ENCODE measurements at places on chromosomes 7 and 10.

GRCh38 chr7:98423043-98423442 lies 22.2 kb upstream of the BAIAP2L1 start:
- no peak for DNase-seq

DNA sequence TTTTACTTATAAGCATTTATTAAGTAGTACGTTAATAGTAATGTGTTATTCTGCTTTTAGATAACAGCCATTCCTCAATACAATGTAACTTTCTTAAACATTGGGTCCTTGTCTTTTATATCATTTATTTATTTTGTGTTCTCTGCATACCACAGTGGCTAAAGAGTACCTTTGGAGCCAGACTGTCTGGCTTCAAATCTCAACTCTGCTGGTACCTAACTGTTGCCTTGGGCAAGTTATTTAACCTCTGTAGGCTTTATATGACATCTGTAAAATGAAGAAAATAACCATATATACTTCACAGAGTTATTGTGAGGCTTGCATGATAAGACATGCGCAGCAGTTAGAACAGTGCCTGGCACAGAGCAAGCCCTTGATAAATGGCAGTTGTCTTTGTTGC lies 397.6 kb downstream of the MDFIC start:
- no peak for DNase-seq

GRCh38 chr10:79381804-79382221 lies 34.5 kb downstream of the PPIF start:
- DNase-seq: no peak

DNA sequence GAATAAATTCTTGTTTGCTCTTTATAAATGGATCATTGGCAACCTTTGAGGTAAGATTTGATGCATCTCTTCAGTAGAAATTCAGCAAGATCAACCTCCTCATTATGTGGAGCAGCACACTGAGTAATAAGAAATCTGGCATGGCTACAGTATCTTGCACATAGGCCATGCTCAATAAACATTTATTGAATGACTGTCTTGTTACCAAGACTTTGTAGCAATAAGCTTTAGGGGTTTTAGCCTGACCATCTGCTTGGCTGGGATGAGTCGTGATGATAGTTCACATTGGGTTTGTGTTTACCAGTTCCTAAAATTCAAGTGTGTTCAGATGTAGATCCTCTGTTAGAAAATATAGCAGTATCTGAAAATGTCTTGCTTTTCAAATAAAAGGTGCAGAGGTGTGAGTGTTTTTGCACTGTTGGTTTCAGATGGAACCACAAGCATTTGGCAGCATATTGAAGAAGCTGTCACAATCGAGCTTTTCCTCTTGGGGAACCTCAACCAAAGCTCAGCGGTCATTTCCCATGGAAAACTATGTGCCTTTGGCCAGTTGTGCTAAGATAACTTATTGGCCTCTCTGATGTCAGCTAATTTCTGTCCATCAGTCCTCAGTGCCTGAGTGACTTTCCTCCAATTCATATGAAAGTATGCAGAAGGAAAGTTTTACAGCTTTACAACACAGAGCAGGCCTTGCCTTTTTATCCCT lies 442.6 kb downstream of the GFRA1 start:
- DNase-seq: no peak

DNA sequence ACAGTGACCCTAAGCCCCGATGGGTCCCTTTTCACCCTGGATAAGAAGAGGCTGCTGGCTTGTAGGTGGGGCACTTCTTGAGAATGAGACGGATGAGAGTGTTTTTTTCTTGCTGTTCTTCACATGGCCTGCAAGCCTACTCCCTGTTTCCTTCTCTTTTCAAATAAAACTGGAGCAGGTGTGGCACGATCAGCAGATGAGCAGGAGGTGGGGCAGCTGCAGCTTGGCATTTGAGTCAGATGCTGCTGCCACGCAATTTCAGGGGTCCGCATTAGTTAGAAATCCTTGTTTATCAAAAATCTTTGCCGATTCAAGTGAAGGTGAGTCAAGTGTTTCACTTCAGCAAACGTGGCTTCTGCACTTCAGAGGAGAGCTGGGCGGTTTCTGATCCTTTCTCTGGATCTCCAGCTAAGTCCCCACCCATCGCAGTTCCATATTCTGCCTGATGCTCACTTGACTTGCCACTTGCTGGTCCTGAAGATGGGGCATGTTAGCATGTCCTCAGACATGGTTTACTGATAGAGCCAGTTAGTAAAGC lies 20.8 kb downstream of the WDFY4 start:
- no peak for DNase-seq

- DNase-seq: no peak
Measured at GRCh38 chr10:98404571-98405359, 10.2 kb downstream of the PYROXD2 start.

- DNase-seq: peak; percentile 33
Measured at GRCh38 chr7:80392229-80393169, 119.4 kb downstream of the GNAT3 start.

DNA sequence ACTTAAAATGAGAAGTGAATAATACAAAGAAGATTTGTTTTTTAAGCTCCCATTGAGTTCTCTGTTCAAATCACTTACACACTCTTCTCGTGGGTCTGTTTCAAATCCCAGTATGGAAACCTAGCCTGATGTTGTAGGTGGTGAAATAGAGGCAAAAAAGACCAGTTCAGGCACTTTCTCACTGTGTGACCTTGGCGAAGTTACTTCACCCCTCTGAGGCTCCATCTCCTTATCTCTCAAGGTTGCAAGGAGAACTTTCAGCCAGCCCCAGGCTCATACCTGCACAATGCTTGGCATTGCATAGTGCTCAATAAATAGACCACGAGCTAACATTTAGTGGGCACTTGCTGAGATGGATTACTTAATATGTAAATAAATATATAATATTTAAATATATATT lies 90.1 kb downstream of the PRLHR start:
- no peak for DNase-seq

GRCh38 chr7:1894906-1895663 lies 225.0 kb downstream of the ELFN1 start:
- no peak for DNase-seq

- no peak for DNase-seq
Measured at GRCh38 chr7:87505122-87505521, 29.6 kb upstream of the ABCB4 start.

DNA sequence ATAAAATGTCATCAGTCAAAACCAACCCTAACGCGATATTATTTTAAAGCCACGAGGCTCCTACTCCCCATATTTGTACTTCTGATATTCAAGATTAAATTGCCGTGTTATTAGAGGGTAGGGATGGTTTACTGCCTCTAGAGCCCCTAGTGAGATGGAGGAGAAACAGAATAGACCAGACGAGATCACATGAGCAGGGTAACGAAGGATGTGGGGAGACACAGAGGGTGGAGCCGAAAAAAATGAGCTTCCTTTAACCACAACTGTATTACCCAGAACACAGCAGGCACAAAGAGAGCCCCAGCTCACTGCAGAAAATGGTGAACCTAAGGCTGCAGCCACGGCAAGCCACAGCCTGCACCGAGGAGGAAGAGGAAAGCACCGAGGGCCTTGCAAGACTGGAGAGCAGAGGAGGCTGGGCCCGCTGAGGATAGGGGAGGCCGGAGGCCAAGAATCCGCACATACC lies 14.3 kb downstream of the ZC3HAV1 start:
- DNase-seq: no peak

DNA sequence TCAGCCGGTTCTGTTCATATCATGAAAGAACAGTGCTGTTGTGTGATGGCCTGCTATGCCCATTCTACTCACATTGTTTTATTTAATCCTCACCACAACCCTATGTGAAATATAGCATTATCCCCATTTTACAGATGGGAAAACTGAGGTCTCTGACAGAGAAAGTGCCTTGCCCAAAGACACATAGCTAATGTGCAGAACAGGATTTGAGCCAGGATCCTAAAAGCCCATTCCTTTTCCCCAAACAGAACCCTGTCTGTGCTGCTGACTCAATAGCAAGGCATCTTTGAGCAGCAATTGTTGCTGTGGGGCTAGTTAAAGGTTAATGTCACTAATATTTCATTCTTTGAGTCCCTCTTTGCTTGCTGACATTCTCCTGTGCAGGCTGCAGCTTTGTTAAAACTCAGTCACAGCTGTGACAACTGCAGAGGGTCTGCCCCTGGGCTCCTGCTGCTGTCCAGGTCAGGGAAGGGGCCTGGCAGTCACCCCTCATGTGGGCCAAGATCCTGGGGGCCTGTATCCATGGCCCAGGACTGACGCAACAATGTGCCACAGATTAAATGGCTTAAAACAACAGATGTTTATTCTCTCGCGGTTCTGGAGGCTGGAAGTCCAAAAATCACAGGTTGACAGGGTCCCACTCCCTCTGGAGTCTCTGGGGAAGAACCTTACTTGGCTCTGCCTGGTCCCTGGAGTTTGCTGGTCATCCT lies 40.4 kb downstream of the AFAP1L2 start:
- no peak for DNase-seq

GRCh38 chr10:4399556-4399955 lies 426.5 kb upstream of the AKR1E2 start:
- DNase-seq: no peak

DNA sequence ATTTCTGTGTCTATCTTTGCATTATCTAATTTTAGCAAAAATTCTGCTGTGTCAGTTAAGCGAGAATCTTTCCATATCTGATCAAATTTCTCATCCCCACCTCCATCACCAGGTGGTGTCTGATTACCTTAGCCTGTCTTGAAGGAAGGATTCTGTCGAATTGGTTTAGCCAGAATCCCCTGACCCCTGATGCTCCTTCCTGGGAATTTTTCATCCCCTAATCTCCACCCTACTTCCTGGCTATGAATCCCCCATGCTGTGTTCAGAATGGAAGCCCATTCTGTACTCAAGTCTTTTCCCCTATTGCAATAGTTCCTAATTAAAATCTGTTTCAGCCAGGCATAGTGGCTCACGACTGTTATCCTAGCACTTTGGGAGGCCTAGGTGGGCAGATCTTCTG lies 216.1 kb downstream of the SKIDA1 start:
- no peak for DNase-seq

DNA sequence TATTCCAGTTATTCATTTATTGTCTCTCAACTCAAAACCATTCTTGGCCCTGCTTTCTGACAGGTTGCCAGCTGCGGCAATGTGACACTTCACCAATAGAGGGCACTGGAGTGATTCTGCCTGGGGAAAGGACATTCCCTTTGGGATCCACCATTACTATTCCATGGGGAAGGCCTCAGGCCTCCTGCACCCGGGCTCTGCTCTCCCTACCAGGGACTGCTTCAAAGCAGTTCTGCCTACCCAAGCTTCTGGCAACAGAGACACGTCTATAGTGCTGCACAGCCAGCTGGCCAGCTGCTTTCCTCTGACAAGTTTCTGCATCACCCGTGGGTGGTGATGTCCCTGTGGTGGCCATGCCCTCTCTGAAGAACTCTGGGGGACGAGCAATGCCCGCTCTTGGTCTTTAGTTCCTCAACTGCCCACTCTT lies 163.8 kb downstream of the ELMO1 start:
- DNase-seq: peak; percentile 17
